Jurkat, Clone E6-1 (cell line): ENCODE measurements at places on chromosomes 1 and 21.
A peak's percentile ranks its signal among the peaks of the same experiment; 100 is the strongest.

GRCh38 chr1:180271272-180272255 lies 41.5 kb downstream of the LHX4 start:
- no peak for DNase-seq

DNA sequence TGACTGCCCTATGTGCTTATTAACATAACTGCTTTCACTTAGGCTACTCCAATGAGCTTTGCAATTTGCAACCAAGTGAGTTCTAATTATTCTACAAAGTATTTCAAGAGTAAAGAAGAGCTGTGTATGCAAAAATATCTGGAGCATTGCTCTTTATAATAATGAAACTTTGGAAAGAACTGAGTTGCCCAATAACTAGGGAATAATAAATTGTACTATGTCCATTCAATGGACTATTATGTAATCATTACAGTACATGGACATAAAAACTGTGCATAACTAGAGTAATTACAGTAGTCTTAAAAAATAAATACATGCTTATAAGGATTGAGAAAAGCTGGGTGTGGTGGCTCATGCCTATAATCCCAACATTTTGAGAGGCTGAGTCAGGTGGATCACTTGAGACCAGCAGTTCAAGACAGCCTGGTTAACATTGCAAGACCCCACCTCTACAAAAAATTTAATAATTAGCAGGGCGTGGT lies 70.3 kb upstream of the JAK1 start:
- DNase-seq = no peak

- DNase-seq = no peak
These were observed 38.9 kb downstream of the HHAT start for GRCh38 chr1:210367566-210367965.

DNA sequence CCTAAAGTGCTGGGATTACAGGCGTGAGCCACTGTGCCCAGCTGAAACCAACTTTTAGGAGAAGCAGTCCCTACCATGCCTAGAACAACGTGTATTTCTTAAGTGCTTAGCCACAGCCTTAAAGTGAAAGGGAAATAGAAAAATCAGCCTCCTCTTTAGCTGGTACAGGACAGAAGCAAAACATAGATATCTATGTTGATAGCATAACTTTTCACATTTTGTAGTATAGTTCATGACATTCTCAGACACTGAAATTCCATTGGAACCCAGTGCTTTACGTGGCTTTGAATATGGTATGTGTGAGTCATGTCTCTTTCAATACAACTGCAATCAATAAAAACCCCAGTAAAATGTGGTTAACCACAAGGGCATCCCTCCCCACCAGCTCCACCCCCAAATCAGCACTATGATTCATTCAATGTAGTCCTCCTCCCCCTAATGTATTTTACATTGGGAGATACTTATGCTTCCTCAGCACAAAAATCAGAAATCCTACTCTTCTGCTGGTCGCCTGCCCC lies 32.1 kb downstream of the TGFB2 start:
- peak; percentile 63 for DNase-seq

GRCh38 chr1:99441299-99442095 lies 177.2 kb downstream of the PLPPR4 start:
- peak; percentile 56 for DNase-seq

GRCh38 chr1:147628441-147628840 lies 41.9 kb downstream of the ACP6 start:
- no peak for DNase-seq

GRCh38 chr1:229781453-229781852 lies 155.4 kb downstream of the URB2 start:
- DNase-seq = no peak

DNA sequence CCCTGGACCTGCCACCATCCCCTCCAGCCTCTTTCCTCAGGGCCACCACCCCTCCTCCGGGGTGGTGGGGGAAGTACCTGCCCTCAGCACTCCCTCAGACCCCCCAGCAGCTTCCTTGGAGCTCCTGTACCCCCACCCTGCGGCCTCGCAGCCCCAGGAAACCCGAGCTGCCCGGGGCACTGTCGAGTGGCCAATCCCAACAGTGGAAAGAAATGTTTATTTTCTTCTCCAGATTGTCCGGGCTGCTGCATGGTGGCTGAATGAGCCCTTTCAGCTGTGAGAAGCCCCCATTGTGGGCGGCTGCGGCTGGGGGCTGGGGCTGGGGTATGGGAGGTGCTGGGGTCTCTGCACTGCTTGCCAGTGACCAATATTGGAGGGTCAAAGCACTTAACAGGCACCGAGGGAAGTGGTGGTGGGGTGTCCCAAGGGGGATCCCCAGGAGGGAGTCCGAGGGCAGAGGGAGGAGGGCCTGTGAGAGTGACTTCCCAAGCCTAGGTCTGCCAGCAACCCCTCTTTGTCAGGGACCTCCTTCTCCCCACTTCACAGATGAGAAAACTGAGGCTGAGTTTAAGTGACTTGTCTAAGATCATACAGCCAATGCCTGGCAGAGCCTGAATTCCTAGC lies 25.2 kb downstream of the RUNX3 start:
- no peak for DNase-seq
